ENCODE measurements at places on chromosomes 6 and 20. TPM values are rescaled to one million over a fixed set of nuclear protein-coding genes. Genes with fewer than 3 reads are reported as not detected.

Gene TAP1
- total RNA-seq: 113 TPM

Gene BMP5
- not detected for total RNA-seq

GRCh38 chr20:19114410-19114809, 98.0 kb upstream of the SLC24A3 start:
- no peak for DNase-seq

- no peak for DNase-seq
Observed at GRCh38 chr6:82025271-82025670, 222.3 kb downstream of the IBTK start.

DNA sequence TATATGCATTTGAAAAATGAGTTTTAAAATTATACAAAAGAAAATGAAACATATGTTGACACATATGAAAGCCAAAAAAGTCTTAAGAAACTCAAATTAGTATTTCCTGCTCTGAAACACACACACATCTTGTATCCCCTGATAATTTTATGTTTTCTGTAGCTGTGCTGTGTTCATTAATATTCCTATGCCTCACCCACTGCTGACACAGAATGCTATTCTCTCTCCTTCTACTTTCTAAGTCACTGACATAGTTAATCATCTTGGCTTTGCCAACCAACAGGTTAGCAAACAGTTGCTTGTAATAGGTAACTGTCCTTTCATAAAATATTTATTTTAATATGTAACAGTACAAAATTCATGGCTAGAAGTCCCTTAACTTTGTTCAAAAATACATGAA, 140.7 kb downstream of the DST start:
- no peak for DNase-seq

GRCh38 chr6:5214570-5215052, 46.1 kb downstream of the LYRM4 start:
- no peak for DNase-seq

Measured in lower leg skin (tissue), 4 donors.